ENCODE measurements at places on chromosomes 6 and 20.
A peak's percentile ranks its signal among the peaks of the same experiment; 100 is the strongest.

GRCh38 chr20:31698803-31699718 is 23.6 kb downstream of the BCL2L1 start:
- DNase-seq: peak; percentile 90

- DNase-seq: peak; percentile 4
Observed at GRCh38 chr6:35259948-35260590, 534 bp downstream of the ZNF76 start.

DNA sequence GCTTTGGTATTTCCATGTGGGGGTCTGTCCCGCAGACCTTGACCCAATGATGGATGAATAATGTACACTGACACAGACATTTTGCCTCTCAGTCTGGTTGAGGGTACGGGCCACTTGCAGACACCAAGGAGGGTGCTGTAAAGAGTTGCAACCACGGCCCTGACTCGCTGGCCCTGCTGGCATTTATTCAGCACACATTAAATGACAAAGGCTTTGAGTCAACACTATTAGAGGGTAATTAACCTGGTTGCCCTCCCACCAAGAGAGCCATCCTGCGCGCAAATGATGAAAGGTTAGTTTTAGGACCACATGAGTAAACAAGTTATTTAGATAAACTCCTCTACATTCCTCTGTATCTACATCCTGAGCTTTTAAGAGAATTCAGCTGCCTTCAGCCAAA is 308.9 kb upstream of the MMS22L start:
- DNase-seq: no peak

- no peak for DNase-seq
Observed at GRCh38 chr6:144478483-144478882, 193.3 kb downstream of the UTRN start.

- DNase-seq: no peak
Observed at GRCh38 chr6:111766201-111766857, 106.9 kb downstream of the FYN start.

DNA sequence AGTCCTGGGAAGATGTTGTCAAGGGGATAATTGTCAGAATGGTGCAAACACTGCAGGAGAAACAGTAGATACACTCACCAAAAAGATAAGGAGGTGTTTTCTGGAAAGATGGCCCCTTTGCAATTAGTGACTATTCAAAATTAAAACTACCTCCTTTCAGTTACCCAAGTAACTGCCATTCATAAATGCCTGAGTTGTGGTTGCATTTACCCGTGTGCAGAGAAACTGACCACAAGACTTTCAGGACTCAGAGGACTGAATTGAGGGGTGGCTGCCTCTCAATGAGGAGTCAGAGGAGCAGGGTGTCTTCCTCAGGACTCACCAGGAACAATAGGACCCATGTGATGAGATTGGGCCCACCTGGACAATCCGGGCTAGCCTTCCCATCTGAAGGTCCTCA is 39.0 kb downstream of the GCM1 start:
- DNase-seq: no peak

- DNase-seq: no peak
Observed at GRCh38 chr20:2287504-2287903, 8.3 kb upstream of the TGM3 start.

- DNase-seq: no peak
Observed at GRCh38 chr20:60812561-60812960, 439.5 kb upstream of the CDH4 start.

- no peak for DNase-seq
Observed at GRCh38 chr6:20113649-20114224, 98.5 kb downstream of the MBOAT1 start.

GRCh38 chr6:44892579-44892978 is 435.6 kb upstream of the RUNX2 start:
- DNase-seq: no peak

DNA sequence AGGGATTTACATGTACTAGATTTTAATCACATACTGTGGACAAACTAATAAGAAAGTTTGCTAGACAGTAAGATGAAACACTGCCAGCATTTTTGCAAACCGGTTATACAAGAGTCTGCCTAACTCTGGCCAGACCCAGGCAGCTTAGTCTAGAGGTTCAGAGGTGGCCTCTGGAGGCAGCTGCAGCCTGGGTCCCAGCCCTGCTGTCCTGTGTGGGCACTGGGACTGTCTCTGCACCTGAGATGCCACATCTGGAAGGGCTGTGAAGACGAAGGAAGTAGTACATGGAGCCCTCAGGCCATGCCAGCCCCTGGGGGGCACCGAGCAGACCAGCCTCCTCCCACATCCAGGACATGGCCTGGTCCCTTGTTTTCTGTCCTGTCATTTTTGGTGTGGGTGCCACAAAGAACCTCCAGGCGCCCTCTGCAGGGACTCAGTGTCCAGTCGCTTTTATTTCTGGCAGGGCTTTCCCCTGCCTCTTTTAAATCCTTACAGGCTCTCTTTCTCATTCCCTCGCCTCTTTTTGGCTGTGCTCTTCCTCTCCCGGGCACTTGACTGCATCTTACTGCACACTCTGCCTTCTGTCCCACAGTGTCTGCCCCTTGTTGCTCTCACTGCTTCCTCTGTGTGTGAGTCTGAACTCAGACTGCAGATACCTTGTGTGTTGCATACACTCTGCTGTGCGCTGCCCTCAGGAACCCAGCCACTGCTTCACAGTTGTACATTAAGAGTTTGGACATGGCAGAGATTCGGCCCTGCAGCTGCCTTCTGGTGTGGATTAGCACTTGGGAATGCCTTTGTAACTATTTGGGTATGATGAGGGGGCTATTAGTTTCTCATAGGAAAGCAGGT is 216.7 kb downstream of the ZDHHC14 start:
- DNase-seq: peak; percentile 45

GRCh38 chr6:25777856-25778649 is 23.5 kb downstream of the SLC17A4 start:
- DNase-seq: no peak

DNA sequence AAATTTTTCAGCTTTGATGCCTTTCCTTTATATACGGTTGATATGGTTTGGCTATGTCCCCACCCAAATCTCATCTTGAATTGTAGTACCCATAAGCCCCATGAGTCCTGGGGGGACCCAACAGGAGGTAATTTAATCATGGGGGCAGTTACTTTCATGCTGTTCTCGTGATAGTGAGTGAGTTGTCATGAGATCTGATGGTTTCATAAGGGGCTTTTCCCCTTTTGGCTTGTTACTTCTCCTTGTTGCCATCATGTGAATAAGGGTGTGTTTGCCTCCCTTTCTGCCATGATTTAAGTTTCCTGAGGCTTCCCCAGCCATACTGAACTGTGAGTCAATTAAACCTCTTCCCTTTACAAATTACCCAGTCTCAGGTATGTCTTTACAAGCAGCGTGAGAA is 66.8 kb downstream of the ARHGAP18 start:
- no peak for DNase-seq

DNA sequence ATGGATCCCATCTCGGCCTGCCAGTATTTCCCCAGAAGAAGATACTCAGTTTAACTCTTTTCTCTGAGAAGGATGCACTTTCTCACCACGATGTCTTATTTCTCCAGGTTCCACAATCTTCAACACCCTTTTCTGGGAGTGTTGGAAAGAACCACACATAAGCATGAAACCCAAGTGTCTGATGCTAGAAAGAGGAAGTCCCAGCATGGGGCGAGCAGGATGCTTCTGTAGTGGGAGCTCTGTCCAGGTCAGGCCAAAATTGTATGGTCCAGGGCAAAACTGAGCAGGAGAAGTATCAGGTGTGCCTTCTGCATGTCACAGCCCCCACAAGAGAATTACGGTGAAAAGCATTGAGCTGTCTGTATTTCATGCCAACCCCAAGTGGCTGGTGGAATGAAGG is 11.0 kb downstream of the TREM1 start:
- no peak for DNase-seq

DNA sequence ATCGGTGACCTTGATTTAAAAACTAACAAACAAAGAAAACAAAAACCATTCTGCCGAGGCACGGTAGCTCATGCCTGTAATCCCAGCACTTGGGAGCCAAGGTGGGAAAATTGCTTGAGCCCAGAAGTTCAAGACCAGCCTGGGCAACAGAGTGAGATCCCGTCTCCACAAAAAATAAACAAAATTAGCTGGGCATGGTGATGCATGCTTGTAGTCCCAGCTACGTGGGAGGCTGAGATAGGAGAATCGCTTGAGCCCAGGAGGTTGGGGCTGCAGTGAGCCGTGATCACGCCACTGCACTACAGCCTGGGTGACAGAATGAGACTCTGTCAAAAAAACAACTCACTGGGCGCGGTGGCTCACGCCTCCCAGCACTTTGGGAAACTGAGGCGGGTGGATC is 48.2 kb upstream of the TFAP2A start:
- no peak for DNase-seq

DNA sequence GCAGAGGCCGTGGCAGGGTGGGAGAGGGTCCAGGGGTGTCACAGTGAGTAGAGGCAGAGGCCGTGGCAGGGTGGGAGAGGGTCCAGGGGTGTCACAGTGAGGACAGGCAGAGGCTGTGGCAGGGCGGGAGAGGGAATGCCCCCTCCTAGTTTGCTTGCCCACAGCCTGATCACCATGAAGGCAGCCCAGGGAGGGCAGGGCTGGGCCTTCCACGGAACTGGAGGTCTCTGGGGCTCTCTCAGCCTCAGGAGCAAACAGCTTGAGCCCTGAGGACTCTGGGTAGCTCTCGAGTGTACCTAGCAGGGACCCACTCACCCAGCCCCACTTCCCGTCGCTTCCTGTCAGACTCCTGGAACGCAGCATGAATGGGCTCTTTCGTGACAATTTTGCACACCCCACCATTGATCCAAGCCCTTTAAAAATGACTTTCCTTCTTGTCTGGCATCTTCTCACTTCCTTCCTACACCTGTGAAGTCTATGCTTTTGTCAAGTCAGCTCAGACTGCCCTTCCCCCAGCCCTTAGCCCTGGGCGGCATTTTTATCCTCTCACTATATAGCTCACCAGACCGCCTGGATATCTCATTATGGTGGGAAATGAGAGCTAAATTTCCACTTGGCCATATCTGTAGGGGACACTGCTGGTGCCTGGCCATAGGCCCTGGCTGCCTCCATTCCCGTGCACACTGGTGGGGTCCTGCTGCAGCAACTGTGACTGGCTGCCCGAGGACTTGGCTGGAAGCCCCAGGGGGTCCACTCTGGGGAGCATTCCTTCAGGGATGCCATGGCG is 140.3 kb downstream of the CDC5L start:
- no peak for DNase-seq

GRCh38 chr6:21918041-21918440 is 324.5 kb downstream of the SOX4 start:
- no peak for DNase-seq

- no peak for DNase-seq
Observed at GRCh38 chr6:15363523-15364400, 117.9 kb downstream of the JARID2 start.

DNA sequence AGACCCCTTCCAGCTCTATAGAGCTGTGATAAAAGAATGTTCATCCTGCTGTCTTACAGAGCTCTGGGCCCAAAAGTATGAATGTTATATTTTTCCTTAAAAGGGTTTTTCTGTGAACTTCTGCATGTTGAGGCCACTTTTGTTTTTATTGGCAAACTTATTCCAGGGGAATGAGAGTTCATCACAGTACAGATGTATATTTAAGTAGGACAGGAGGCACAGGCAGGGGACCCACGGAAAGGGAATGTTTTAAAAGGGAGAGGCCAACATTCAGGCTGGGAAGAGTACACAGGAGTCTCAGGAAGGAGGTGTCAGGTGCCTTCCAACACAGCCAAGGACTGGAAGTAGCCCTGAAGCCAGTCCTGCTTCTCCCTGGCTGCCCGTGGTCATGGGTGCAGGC is 148.4 kb downstream of the EYA2 start:
- DNase-seq: no peak

GRCh38 chr6:83578057-83578456 is 65.7 kb downstream of the PRSS35 start:
- no peak for DNase-seq

- no peak for DNase-seq
Observed at GRCh38 chr6:751765-752164, 58.8 kb upstream of the EXOC2 start.

DNA sequence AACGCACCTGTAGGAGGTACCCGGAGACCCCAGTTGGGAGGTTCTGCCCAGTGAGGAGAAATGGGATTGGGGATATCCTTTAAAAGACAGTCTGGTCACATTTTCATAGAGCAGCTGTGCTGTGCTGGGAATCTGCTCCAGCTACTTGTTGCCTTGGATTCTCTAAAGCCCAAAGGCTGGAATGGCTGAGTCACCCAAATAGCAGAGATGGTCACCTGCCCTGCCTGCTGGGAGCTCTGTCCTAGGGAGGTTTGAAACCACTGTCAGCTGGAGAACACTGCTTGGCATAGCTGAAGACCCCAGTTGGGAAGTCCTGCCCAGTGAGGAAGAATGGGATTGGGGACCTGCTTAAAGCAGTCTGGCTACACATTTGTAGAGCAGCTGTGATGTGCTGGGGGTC is 34.8 kb upstream of the TFB1M start:
- DNase-seq: peak; percentile 45

- DNase-seq: no peak
Observed at GRCh38 chr6:164068527-164068926, 654.0 kb downstream of the QKI start.

DNA sequence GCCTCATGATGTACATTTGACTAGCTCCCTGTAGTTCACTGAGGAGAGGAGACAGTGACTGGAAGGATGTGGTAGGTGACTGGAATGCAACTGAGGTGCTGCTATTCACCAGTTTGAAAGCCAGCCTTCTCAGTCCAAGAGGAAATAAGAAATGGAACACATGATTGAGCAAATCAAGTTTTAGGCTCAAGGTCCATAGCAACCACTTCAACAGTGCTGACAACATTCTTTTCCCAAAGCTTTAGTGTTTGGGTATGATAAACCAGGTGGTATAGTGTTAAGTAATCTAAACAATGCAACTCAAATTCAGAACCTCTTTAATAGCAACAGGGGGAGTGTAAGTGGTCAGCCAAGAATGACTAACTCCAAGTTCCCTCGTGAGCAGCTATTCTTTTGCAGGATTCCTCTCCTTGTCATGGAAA is 9.2 kb downstream of the ZHX3 start:
- peak; percentile 84 for DNase-seq

DNA sequence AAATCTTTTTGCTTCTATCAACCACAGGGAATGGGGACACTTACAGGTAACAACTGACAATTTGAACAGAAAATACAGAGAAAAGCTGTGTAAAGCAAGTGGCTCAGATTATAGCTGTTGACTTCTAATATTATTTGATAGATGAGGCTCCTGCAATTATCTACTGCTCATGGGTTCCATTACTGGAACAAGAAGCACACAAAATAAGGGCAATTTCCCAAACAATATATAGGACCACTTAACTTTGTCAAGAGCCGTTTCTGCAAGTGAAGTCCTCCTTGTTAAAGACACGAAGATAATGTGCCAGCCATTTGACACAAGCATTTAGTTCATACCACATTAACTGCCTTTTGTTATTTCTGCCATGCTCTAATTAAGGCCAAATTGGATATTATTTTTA is 315.5 kb upstream of the ARID1B start:
- no peak for DNase-seq

GRCh38 chr6:47352194-47352920 is 42.7 kb upstream of the TNFRSF21 start:
- DNase-seq: no peak
